ENCODE measurements at places on chromosomes 2 and 18. TPM values are rescaled to one million over a fixed set of nuclear protein-coding genes. Genes with fewer than 3 reads are reported as not detected.

GRCh38 chr18:74266161-74266560 lies 25.6 kb downstream of the CYB5A start:
- peak; percentile 40 for DNase-seq

GRCh38 chr2:239945751-239946561 lies 79.2 kb downstream of the NDUFA10 start:
- DNase-seq = no peak

- DNase-seq = no peak
Measured at GRCh38 chr2:100905132-100905805, 85.3 kb downstream of the NPAS2 start.

DNA sequence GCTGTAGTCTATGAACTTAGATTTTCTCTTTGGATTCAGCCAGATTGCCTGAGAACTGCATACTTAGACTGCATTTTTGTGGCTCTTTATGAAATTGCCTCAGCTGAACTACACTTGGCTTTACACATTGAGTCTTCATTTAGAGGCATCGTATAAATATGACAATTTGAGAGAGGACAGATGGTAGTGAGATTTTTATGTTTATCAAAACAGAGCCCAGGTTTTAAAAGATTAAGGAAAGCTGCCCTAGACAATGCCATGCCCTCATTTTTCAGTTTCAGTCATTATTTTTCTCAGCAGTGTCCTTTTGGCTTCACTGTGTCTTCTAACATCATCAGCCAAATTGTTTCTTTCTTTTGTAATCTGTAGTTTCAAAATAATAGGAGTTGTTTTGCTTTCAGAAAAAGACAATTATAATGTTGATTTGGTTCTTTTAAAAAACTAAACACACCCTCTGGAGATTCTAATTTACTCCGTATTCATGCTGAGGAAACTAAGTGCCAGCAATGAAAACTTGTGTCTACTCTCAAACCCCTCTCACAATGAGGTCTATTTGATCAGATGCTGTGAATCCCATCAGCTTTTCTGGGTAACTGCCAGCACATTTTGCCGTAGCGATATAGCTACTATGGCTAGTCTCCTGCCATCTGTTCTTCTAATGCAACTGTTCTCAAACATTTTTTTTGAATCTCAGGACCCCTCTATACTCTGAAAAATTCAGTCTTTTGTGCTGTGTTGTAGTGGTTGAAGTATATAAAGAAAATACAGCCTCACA lies 46.2 kb downstream of the TWSG1 start:
- DNase-seq = no peak

DNA sequence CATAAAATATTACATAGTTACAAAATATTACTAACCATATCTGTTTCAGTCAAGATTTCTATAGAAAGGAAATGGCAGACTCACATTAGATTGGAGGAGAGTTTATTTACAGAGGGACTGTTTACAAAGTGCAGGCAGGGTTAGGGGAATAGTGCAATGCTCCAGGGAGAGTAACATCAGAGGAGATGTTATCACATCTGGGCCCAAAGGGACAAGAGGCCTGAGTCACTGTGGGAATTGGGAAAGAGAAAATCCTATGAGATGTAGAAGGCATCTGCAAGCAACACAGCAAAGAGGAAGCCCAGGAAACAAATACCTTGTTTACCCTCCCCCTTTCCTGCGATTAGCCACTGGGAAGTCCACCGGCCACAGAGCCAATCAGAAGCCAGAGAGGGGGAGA lies 227.3 kb upstream of the TANK start:
- peak; percentile 85 for DNase-seq

DNA sequence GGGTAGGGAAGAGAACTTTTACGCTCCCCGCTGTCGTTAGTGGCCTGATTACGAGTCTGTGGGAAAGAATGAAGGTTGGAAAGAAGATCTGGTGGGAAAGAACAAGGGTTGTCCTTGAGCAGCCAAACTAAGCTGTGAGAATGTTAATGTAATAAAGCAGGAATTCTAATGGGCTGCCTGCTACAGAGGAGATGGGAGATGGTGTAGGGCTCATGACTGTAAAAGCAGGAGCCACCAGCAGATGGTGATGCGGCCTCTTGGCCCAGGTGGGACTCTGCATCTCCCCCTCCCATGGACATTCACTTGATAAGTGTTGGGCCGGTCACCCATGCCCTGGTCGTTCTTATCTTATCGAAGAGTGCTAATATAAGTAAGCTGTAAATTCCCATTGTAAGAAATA lies 150.0 kb downstream of the NEDD4L start:
- no peak for DNase-seq

- no peak for DNase-seq
Measured at GRCh38 chr2:207275779-207276178, 110.0 kb upstream of the KLF7 start.

DNA sequence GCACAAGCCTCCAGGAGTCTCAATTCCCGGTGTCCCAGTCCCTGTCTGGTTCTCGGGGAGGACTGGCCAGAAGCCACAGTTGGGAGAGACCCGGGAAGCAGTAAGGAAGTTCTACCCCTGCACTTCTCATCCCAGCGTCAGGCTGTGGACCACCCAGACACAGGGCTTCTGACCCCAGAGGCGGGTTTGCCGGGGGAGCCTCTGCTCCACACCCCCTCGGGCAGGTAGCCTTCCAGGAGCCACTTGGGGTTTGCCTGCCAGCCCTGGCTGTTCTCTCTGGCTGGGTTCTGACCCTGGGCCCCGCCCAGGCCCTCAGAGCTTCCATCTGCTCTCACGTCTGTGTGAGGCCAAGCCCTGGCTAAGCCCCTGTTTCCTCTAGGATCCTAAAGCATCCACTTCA lies 94.4 kb upstream of the GPC1 start:
- no peak for DNase-seq

DNA sequence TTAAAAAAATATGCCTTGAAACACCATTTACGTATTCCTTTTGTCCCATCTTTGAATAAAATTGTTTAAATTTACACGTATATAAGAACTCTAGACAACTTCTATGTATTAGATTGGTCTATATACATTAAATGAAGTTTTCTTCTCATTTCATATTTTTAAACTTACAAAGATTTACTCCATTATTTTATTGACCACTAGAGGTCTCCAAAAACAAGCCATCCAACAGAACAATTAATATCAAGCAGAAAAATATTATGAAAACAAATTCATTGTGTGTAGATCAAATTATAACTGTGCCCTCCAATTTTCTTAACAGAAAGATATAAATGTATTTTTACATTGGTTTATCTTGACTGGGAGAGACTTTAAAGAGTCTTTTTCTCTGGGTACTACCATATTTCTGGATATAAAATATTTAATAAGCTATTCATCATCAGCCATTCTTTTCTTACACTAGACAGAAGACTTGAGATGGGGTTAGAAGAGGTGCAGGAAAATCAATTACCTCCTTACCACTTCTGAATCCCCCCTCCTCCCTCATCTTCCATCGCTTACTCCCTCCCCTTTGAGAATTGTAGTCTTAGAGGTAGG lies 66.5 kb downstream of the DPP4 start:
- DNase-seq = no peak

DNA sequence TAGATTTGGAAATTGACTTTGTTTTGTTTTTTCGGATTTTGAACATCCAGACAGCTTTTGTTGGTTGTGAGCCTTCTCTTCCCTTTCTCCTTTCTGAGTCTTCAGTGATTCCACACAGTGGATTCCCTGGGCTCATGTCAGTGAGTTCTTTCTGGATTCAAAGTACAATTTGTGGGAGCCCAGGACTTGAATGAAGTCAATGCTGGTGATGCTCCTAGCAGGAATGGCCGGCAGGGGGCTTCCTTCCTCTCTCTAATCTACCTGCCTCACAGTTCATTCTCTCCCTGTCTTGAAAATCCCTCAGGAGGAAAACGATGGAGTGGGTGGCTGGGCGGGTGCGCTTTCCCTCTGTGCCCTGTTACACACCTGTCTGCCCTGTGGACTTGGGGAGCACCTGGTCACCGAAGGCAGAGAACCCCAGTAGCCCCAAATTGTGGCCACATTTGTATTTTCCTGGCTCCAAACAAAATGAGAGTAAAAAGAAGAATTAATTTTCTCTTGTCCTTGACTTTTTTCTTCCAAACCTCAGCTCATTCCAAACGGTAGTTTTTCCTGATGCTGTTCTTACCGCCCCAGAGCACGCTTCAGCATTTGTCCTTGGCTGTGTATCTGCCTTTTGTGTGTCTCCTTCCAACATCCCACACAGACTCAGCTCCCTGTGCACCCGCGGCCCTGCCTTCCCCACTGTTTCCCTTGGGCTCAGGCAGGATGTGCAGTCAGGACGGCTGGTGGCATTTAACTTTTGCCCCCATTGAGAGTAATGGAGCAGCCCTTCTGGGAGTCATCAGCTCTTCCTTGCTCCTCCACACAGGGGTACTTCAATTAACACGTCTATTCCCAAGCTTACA lies 86.6 kb downstream of the MARCO start:
- no peak for DNase-seq

GRCh38 chr18:44342946-44343345 lies 337.7 kb upstream of the SETBP1 start:
- DNase-seq = no peak

DNA sequence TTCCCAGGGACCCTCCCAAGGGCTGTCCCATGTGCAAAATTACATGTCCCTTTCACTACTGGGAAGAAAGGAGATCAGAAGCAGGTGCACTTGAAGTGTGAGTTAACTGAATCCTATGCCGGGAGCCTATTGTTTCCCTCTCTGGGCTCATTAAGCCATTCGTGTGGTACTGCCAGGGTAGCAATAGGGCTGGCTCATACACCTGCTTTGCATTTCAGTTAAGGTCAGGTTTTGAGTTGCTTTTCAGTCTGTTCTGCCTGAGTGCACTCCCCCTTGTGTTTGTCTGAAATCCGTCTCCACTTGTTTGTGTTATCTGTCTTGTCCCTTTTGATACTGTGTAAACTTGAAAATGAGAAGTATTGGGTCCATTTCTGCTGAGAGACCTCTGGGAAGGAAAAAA lies 1232.6 kb upstream of the NRXN1 start:
- no peak for DNase-seq

DNA sequence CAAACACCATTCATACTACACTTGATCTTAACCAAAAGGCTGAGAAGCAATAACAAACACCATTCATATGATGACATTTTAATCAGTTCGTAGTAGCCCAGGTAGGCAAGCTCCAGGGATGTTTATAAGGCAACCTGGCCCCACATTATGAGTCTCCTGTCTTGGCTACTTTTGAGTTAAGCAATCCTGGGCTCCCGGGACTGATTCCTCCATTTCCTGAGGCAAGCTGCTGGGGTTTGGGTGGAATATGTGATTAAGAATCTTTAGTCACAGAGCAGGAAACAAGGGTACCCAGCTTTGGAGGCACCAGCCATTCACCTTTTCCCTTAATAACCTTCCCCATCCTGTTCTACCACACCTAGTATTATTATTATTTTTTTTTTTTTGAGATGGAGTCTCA lies 24.5 kb upstream of the SPRED2 start:
- DNase-seq = no peak

DNA sequence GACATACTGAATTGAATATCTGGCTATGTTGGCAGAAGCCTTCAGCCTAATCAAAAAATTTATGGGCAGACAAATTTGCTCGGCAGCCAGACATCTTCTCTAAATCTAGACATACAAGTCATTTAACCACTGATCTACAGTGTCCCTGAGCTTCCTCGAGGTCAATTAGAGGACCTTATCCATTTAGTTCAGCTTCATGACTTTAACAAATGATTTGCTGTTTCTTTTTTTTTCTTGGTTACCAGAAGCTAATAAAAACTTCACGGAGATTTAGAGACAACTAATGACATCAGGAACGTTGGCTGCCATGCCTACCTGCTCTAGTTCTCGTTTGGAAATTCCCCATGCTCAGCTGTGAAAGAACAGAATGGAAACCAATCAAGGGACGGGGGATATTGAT lies 223.8 kb downstream of the BCL2 start:
- no peak for DNase-seq

- no peak for DNase-seq
Measured at GRCh38 chr2:30503695-30504052, 56.6 kb downstream of the LCLAT1 start.

DNA sequence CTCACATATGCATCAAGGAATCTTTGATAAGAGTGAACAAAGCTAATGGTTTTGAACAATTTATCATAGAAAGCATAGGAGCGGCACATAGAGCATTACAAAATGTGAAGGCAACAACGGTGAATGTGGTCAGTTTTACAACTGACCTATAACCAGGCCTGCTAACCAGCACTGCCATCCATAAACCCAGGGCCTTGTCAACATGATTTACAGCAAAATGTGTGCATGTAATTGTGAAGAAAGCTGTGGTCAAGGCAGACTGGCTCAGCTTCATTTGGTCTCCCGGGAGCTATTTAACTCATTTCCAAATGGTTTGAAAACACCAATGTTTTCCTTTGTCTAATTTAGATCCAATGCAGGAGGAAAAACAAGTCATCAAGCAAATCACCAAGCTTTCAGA lies 119.8 kb downstream of the DHRS9 start:
- no peak for DNase-seq

DNA sequence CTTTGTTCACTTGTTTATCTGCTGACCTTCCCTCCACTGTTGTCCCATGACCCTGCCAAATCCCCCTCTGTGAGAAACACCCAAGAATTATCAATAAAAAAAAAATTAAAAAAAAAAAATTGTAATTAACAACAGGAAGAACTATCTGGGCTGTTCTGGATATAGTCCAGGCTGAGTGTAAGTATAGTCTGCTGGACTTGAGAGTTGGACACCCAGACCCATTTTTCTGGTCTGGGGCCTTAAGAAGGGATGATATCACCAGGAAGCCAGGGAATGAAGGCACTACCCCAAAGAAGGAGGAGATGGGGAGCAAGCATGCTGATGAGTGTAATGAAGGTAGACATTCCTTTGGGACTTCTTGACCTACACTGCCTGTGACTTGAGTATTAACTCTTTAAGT lies 72.1 kb upstream of the ZFP36L2 start:
- DNase-seq = no peak

- DNase-seq = no peak
Measured at GRCh38 chr2:174330945-174331594, 3.7 kb upstream of the SP9 start.

GRCh38 chr2:235908826-235909225 lies 259.4 kb downstream of the GBX2 start:
- no peak for DNase-seq

- peak; percentile 48 for DNase-seq
Measured at GRCh38 chr2:215736653-215737290, 276.6 kb downstream of the MREG start.

DNA sequence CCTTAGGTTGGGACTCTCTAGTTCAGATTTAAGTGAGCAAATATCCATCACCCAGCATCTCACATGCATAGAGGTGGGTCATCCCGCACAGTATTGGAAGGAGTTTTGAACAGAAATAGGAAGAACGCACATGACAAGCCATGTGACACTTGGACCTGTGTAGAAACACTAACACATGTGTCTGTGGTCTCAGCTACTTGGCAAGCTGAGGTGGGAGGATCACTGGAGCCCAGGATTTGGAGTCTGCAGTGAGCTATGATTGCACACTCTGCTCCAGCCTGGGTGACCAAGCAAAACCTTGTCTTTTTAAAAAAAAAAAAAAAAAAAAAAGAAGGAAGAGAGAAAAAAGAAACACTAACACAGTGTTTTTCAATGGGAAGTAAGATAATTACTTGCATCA lies 5.4 kb upstream of the MTCL1 start:
- DNase-seq = peak; percentile 66

Gene ALPG
- not detected for total RNA-seq

Gene FAM117B
- 4.3 TPM for total RNA-seq

Gene STK17B
- total RNA-seq = 15.9 TPM

Gene LOXHD1
- not detected for total RNA-seq

Gene M1AP
- total RNA-seq = not detected

Gene RESP18
- not detected for total RNA-seq

Gene HRH4
- total RNA-seq = not detected

Gene SLC16A14
- total RNA-seq = 2.5 TPM

Gene TMEM18
- total RNA-seq = 17.7 TPM

Gene GAL3ST2
- not detected for total RNA-seq

All from H4 (cell line).